Midbrain (tissue), 1 donor: ENCODE measurements at places on chromosomes 16 and 17.
A peak's percentile ranks its signal among the peaks of the same experiment; 100 is the strongest.

- peak; percentile 70 for DNase-seq
These were observed 9.1 kb downstream of the FOXK2 start for GRCh38 chr17:82528484-82529265.

GRCh38 chr17:39838057-39838456, 26.1 kb downstream of the IKZF3 start:
- no peak for DNase-seq

GRCh38 chr16:61024180-61024900, 1011.9 kb downstream of the CDH8 start:
- no peak for DNase-seq

DNA sequence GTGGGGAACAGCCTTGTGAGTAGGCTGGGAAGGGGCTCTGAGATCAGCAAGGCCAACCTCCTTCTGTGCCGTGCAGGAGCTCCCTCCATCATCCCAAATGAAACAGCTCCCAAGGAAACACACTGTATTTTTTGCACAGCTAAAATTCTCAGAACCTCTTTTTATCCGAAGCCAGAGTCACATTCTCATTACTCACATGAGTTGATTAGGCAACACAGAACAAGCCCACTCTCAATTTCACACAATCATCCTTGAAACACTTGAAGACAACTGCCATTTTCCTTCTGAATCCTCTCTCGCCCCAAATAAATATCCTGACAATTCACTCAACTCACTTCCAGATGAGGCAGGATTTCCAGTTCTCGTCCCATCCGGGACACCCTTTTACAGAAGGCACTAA, 66.1 kb downstream of the MYO18A start:
- DNase-seq: no peak

GRCh38 chr17:55314061-55314783, 49.5 kb downstream of the HLF start:
- no peak for DNase-seq

DNA sequence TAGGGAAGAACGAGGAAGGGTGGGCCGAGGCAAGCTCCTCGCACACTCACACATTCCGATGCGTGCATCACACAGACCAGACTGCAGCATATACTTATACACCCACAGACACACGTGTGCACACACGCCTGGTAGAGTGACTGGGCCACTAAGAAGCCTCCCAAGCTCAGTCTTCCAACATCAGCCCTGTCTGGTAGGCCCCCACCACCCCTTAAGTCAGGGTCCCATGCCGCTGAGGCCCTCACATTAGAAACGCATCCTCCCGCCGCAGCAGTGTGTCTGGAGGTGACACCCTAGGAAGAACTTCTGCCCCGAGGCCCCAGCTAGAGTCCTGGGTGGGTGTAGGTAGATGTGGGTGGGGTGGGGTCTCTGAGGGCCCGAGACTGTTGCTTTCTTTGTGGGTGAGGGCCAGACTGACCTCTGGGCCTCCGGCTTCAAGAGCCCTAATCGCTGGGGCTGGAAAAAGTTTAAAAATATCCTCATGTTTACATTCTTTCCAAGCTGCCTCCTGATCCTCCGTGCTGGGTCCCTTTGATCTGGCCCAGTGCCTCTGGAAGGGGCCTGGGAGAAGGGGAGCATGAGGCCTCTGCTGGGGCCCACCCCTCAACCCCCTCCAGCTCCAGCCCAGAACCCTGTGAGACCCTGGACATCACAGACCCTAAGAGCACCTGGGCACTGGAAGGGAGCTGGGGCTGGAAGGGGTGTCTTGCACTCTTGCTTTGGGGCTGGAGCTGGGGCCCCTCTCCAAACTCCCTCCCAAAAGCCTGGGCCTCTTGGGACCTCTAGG, 13.6 kb downstream of the CDH16 start:
- no peak for DNase-seq

GRCh38 chr17:32265192-32265923, at the start of gene RHBDL3:
TSS of gene RHBDL3 (plus strand) at chr17:32265832. CDS start at chr17:32266190, 358 bp downstream.
- peak; percentile 22 for DNase-seq

DNA sequence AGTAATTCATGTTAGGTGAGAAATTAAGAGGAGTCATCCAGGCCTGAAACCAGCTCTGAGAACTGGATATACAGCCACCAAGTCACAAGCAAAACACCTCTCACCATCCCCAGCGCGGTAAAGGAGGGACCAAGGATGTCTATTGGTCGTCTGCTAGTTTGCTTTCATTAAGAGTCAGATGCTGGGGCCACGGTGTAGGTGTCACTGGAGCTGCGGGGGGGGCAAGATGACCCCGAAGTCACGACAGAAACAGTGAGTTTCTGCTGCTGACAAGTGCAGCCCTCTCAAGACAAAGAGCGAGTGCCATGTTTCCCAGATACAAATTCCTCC, 790 bp downstream of the NCBP3 start:
- no peak for DNase-seq

- DNase-seq: no peak
These were observed 9.2 kb upstream of the CCNF start for GRCh38 chr16:2420035-2420434.

DNA sequence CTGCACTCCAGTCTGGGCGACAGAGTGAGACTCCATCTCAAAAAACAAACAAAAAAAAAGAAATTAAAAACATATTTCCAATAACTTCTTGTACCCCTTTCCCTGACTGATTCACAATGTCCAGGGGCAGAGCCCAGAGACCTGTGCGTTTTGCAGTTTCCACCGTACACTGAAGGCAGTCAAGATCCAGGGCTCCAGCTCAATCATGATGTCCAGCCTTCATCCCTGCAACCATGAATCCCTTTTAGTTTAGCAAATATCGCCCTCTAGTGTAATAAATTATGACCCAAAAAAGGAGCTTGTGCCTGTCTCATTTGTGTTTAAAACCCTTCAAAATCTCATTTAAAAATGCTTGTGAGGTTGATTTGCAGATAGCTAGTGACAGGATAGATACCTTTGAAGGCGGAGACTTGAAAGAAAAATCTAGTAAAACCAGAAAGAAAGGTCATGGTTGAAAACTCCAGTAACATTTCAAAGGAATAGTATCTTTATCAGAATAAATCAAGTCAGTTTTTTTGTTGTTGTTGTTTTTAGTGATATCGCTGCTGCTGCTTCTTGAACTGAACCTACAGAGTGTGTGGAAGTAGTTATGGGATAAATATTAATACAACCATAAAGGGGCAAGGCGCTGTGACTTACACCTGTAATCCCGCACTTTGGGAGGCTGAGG, 3.7 kb upstream of the ERN1 start:
- DNase-seq: peak; percentile 73
